ENCODE measurements at places on chromosomes 5 and 9.
A peak's percentile ranks its signal among the peaks of the same experiment; 100 is the strongest.

- DNase-seq = no peak
Measured at GRCh38 chr9:134027561-134027960, 2.3 kb downstream of the BRD3OS start.

DNA sequence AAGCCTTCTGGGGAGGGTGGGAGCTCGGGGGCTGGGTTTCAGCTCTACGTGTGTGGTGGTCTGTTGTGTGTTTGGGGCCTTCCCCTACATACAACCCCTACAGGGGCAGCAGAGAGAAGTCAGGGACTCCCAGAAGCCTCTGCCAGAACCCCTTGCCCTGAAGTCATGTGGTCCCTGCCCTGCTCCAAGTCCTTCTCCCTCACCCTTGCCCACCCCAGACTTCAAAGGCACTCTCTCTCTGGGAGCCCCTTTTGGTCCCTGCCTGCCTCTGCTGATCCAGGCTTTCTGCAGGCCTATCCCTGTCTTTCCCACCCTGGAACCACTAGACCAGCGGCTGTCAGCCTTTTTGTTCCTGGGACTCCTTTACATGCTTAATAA, 61.1 kb upstream of the PSD2 start:
- no peak for DNase-seq

DNA sequence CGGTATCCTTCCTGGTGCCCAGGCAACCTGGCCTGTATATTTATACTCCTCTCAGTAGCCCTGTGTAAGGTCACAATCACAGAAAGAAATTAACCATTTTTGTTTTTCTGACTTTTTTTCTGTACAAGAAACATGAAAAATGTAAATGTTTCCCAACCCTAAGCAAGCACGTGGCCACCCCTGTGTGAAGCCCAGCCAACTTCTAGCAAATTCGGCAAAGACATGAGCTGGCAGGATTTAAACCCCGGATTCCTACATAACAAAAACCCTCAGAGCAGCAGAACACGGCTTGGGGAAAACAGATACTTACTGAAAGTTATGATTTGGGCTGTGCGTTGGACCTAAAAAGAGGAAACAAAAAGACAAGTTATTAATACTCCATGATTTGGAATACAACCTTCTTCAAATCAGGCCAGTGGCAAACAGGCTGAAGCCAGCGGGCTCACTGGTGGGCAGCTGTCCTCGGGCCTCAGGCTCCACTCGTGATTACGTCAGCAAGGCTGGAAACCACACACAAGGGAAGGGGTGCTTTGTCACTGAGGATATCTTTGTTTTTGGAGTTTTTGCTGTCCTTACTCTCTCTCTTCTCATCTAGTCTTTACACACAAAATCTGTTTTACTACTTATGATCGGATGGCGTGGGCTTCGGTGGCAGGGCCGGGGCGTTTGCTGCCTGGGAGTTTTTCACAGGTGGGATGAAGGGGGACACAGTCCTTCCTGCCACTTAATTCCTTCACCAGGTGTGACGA, 194.1 kb downstream of the ROR2 start:
- no peak for DNase-seq

DNA sequence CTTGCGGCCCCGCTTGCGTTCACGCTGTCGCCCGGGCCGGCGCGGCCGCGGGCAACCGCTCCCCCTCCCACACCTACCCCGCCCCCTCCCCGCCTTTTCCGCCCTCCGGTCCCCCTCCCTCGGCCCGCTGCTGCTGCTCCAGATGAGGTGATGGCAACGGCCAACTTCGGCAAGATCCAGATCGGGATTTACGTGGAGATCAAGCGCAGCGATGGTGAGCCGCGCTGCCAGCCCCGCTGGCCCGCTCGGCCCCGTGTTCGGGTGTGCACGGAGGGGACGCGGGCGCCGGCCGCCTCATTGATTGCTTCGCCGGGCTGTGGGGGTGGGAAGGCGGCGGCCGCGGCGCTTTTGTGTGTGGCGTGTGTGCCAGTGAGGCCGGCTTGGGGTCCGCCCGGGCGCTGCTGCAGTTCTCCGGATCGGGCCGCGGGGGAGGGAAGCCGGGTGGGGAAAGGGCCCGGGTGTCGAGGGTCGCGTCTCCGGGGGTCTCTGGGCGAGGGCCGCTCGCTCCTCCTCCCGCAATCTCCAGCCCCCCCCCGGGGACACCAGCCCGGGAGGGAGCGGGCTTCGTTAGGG, 403 bp downstream of the KIF2A start:
- no peak for DNase-seq

DNA sequence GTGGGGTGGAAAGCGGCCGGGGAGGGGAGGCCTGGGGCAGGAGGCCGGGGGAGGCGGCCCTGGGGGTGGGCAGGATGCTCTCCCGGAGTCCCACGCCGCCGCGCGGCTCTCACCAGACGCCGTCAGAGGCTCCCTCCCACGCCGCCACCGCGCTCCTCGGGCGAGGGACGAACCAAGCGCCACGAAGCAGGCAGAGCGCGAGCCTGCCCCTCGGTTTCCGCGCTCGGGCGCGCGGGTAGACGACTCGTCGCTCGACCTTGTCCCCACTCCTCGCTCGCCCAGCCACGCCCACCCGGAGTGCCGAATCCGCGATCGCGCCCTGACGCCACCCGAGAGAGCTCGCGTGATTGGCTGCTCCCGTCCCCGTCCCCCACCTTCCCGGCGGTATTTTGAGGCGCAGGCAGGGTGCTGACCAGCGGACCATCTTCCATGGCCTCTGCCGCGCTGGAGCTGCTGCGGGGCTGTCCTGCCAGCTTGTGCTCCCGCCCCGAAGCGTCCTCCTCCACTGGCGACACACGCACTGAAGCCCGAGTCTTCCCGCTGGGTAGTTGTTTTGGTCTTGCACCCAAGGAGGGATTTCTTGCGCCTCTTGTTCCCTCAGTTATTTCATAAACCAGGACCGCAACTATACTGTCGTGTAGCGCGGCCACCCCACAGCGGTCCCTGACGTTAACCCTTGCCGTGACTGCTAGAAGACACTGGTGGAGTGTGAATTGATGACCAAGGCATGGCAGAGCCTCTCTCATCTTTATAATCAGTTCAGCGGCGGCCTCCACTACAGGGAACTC, at the start of gene GNE:
Gene GNE (minus strand): TSS at position 241 of the 788 bp plus-strand sequence. CDS start 9,093 bp downstream, outside the sequence.
- peak; percentile 90 for DNase-seq

- no peak for DNase-seq
Measured at GRCh38 chr9:127897193-127897692, 2.2 kb downstream of the ST6GALNAC6 start.

DNA sequence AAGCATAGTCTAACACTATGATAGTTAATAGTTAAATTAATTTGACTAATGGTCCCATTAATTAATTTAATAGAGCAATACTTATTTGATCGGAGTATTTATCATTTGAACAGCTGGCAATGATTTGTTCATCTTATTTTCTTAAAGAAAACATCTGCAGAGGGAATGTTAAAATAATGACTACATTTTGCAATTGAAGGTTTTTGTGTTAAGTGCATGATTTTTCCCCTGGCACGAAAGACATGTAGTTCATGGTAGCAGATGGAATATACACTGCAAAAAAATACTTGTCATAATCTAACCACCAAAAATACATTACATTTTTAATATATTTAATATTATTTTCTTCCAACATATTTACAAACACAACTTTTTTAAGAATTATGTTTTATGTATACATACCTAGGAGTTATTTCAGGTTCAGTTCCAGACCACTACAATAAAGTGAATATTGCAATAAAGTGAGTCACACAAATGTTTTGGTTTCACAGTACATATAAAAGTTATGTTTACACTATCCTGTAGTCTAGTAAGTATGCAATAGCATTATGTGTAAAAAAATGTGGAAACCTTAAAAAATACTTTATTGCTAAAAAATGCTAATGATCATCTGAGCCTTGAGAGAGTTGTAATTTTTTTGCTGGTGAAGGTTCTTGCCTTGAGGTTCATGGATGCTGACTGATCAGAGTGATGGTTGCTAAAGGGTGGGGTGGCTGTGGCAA, 292.6 kb upstream of the DAB2 start:
- no peak for DNase-seq

- DNase-seq = no peak
Measured at GRCh38 chr5:65919773-65920172, 6.6 kb upstream of the ERBIN start.

DNA sequence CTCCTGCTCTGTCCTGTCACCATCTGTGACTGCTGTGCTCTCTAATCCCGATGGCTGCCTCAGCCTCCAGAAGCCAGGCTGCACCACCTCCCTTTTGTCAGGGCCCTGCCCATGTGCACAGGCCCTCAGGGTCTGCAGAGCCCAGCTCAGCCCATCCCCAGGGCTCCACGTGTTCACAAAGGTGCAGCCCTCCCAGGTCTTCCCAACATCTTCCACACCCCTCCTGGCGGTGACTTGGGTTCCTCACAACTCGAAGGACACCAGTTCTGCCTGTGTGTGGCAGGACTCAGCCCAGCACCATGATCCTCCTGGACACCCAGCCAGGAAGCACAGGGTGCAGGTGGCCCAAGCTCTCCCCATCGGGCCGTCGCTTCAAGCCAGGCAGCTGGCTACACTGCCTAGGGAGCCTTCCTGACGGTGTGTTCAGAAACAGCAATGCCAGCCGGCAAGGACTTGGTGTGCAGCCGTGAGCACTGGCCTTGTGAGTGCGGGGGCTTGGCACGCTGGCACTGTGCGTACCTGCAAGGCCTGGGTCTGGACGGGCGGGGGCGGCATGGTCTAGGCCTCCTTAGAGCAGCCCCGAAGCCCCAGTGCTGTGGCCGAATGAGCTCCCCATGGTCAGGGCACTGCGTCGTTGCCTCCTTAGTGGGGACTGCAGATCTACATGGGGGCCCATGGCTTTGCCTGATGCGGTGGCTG, 96.1 kb downstream of the MRPL36 start:
- DNase-seq = no peak

DNA sequence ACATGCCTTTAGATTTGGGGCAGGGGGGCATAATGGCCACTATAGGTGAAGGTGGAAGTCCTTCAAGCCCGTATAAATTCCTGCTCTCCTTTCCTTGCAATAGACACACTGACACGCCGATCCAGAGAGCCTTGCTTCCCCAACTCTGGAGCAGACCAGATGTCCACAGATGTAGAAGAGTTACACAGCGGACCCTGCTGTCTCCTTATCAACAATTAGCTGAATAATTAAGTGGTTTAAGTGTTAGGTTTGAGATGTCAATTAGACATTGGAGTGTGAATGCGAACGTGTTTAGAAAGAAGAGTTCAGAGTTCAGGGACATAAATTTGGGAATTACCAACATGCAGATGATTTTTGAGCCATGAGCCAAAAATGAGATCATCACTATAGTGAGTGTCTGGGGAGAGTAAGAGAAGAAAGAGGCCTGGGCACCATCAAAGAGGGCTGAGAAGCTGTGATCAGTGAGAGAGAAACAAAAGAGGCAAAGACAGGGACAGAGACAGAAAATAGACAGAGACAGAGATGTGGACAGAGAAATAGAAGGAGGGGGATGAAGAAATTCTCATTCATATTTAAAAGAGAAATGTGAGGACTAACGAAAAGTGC, 734.4 kb upstream of the ADAMTS16 start:
- no peak for DNase-seq
